ENCODE measurements at places on chromosomes 7 and 10.

- DNase-seq: no peak
These were observed 10.6 kb upstream of the GPR37 start for GRCh38 chr7:124776153-124776552.

DNA sequence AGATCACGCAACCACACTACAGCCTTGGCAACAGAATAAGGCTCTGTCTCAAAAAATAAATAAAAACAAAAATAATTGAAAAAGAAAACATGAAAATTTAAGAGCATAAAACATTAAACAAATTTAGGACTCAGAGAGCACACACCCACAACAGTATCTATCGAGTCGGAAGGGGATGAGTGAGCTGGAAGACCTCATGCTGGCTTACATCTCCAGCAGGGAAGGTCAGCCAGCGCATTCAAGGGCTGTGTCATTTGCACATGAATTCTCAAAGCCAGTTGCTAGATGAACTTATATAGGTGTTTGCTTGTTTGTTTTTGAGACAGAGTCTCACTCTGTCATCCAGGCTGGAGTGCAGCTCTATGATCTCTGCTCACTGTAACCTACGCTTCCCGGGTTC lies 50.3 kb downstream of the SRRM3 start:
- DNase-seq: no peak

DNA sequence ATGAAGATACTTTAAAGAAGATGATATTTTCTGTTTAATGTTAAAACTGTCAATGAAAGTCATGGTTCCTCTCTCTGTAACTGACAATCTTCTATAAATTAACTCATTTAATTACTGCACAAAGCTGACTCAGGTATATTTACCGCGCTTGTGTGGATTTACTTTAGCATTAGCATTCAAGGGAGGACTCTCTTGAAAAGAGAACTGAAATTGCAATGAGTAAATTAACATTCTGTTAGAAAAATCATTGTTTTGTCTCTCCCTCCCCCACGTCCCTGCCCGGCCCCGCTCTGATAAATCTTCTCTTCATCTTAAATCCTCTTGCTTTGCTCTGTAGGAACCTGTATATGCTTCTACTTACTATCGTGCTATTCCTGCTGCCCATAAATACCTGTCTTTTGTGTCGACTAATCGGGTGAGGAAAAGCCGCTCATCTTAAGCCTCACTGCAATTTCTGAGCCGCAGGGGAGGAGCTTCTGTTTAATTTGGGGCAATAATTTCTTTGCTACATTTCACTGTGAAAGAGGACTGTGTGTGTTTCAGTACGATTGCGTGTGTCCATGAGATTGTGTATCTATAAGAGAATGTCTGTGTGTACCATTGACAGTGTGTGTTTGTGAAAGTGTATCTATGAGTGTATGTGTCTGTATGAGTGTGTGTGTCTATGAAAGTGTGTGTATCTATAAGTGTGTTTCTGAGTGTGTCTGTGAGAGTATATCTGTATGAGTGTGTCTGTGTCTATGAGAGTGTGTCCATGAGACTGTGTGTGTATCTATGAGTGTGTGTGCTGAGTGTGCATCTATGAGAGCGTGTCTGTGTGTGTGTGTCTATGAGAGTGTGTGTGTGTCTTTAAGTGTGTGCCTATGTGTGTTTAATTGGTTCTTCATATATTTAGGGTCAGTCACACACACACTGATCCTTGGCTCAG lies 46.5 kb upstream of the LYZL2 start:
- no peak for DNase-seq

- no peak for DNase-seq
These were observed 9.6 kb upstream of the ZNF487 start for GRCh38 chr10:43427166-43427825.
